ENCODE measurements at places on chromosomes 3 and 15.

GRCh38 chr3:23086331-23086730, 116.8 kb upstream of the UBE2E2 start:
- DNase-seq, result no peak

DNA sequence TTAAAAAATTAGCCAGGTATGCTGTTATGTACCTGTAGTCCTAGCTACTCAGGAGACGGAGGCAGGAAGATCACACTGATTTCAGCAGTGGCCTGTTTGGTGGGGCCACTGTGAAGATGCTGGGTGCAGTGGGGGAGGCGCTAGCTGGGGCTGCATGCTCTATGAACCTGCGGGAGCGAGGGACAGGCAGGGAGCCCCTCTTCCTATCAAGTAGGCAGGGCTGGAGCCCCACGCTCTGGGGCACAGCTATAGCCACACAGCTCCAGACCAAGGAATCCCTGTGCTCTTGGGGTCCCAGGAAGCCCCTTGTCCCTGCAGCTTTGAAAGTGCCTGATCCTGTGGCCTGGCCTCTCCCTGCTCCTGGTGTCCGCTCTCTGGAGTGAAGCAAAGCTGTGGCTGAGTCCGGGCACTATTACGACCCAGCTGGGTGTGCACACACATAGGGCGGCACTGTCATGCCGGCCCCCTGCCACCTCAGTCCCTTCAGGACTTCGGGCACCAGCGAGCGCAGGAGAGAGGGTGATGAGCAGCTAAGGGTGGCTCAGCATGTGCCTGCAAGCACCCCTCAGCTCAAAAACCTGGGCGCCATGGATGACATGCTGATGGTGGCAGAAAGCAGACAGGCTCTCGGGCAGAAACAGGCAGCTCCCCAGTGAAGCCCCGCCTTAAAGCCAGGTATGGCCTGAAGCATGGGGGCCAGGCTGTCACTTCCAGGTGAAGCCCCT, 262.6 kb downstream of the TBC1D5 start:
- DNase-seq, result no peak

DNA sequence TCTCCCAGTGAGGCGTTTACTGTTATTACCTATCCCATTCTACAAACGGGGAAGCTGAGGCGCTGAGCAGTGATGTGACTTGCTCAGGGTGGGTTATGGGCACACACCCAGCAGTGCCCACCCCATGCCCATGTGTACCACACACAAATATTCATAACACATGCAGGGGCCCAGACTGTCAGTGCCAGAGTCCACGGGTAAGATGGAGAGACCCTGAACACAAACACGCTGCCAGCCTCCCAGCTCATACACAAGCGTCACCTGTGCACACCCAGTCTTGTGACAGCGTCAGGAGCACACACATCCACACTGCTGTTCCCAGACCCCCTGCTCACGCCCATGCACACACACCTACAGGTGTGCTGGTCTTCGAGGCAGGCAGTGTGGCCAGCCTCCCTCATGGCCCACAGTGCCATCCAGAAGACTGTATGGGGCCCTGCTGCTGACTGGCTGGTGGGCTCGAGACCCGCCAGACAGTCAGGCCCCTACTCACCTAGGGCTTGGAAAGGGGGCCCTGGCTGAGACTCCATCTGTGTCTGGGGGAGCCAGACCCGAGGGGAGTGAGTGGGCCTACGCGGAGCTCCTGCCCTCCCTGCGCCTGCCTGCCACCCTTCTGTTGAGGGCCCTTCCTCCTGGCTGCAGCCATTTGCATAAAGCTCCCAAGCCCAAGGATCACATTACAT, 39.4 kb downstream of the DNAJB8 start:
- no peak for DNase-seq

- DNase-seq, result no peak
These were observed 57.8 kb upstream of the SMAD6 start for GRCh38 chr15:66644000-66644787.

DNA sequence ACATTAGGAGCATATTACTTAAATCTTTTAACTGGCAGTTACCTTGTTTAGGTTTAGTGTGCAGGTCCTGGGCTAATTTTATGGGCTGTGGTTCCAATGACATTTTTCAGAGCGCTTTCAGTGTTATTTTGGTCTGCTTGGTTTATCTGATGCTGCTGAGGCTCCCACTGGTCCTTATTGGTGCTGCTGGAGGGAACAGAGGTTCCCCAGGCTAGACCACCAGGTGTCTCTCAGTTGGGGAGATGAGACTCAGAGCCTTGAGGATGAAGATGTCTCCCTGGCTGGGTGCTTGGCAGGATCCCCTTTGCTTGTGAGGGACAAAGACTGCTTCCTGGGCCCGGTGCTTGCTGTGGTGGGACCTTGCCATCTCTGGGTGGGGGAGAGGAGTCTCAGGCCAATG, 28.3 kb upstream of the TASOR start:
- no peak for DNase-seq

All from non-pigmented ciliary epithelial cell (primary cell).